ENCODE measurements at places on chromosomes 6 and 20.

DNA sequence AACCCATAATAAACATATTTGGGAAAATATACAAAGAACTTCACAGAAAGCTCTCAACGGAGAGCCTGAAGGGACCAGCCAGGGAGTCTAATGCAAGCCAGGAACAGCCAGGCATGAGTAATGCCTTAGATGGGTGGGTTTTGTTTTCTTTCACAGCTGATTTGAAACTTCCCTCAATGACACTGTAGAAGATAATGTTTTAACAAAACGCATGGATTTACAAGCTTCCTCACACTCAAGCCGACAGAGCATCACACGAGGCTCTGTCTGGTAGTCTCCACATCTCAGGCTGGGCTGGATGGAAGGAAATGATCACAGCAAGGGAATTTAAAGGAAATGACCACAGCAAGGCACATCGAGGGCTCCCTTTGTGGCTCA is 113.9 kb downstream of the GMPR start:
- no peak for DNase-seq

DNA sequence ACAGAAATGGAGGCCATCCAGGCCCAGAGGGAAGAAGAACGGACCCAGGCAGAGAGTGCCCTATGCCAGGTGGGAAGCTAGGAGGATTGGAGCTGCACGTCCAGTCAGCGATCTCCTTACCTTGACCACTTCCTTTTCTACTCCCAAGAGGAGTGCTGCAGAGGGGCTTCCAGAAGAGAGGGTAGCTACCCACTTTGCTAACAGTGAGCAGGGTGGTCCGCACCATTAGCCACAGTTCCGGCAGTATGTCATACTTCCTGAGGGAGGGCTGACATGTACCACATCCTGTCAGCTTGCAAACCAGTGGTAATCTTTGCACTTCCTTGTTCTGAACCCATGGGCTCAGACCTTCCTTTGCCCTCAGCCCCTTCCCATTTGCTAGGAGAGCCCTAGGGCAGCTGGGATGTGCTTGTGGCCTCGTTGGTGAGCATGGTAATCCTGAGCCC is 35.4 kb downstream of the CEP250 start:
- DNase-seq: no peak

- no peak for DNase-seq
These were observed 21.0 kb upstream of the RNF24 start for GRCh38 chr20:4036351-4036750.

- no peak for DNase-seq
These were observed 32.1 kb downstream of the SMLR1 start for GRCh38 chr6:130859161-130859867.

DNA sequence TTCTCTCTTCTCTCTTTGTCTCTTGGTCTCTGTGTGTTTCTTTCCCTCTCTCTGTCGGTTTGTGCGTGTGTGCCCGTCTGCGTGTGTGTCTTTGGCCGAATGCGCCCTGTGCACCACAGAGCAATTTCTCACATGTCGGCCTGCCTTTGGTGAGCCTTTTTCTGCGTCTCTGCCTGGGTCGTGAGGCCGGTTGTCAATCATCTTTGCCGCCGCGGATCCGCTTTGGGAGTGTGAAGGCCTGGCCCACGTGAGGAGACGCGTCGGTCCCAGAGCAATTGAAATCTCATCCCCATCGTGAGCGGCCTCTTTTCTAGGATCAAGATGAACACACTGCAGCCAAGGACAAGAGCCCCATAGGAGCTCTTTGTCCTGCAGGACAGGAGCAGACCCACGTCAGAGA is 580.7 kb upstream of the ZNF337 start:
- no peak for DNase-seq
